Activated CD4-positive, alpha-beta T cell treated with anti-CD3 and anti-CD28 coated beads for 36 hours (primary cell): ENCODE measurements at places on chromosomes 11 and 22.

DNA sequence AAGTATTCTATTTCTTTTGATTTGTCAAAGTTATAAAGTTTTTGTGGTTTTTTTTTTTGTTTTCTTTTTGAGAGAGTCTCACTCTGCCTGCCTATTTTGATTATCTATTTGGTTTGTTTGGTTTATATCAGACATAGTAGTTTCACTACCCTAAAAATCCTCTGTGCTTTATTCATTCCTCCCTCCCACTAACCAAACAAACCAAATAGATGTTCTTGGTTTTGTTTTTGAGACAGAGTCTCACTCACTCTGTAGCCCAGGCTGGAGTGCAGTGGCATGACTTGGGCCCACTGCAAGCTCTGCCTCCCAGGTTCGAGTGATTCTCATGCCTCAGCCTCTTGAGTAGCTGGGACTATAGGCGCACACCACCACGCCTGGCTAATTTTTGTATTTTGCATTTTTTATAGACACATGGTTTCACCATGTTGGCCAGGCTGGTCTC lies 67.9 kb downstream of the ENTHD1 start:
- DNase-seq, result no peak

GRCh38 chr22:24894998-24895397 lies 51.5 kb downstream of the LHFPL7 start:
- no peak for DNase-seq

- DNase-seq, result peak; percentile 59
Measured at GRCh38 chr11:6438979-6439571, 1.7 kb downstream of the HPX start.

- DNase-seq, result no peak
Measured at GRCh38 chr11:67349457-67349856, 3.9 kb downstream of the POLD4 start.

- no peak for DNase-seq
Measured at GRCh38 chr11:135006800-135007199, 594.8 kb upstream of the B3GAT1 start.

- no peak for DNase-seq
Measured at GRCh38 chr11:128948583-128948982, 5.9 kb upstream of the TP53AIP1 start.
